ENCODE measurements at places on chromosomes 4 and X. TPM values are rescaled to one million over a fixed set of nuclear protein-coding genes. Genes with fewer than 3 reads are reported as not detected.

DNA sequence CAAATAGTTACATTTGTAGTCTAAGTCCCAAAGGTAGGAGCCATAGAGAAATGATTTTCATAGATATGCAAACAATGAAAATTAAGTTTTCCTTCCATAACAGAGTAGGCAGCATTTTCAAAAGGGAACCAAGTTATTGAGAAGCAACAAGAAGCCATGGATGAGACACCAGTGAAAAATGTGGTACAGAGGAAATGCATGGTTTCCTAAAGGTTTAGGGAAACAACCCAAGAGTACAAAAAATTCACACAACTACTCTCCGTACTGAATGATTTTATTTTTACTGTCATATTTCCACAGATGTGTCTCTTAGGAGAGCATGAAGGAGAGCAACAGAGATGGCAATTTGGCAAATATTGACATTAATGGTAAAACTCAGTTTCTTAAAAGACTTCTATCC is 1408.9 kb upstream of the PCDH7 start:
- no peaks in the 10 kb centered on the region for H3K27me3 ChIP-seq
- no peak overlapping the region for H3K4me3 ChIP-seq
- H3K4me1 ChIP-seq = no peaks in the 10 kb centered on the region
- H3K27ac ChIP-seq = no peak overlapping the region
- no peak for DNase-seq

DNA sequence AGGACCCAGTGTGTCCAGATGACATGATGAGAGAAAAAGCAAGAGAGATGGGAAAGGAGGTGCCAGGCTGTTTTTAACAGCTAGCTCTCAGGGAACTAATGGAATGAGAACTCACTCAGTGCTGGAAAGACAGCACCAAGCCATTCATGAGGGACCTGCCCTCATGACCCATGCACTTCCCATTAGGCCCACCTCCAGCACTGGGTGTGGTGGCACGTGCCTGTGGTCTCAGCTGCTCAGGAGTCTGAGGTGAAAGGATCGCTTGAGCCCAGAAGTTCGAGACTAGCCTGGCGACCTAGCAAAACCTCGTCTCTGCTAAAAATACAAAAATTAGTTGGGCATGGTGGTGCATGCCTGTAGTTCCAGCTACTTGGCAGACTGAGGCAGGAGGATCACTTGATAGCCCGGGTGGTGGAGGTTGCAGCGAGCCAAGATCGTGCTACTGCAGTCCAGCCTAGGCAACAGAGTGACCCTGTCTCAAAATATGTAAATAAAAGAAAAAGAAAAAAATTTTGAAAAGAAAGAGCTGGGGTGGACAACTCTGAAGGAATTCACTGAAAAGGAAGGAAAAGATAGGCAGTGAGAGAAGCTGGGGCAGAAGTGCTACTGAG is 50.9 kb downstream of the FAM193A start:
- DNase-seq = no peak
- H3K27me3 ChIP-seq = no peaks in the 10 kb centered on the region
- H3K4me1 ChIP-seq = peaks cover 7% of the 10 kb centered on the region
- no peak overlapping the region for H3K4me3 ChIP-seq

RNF113A gene
- total RNA-seq = 15.1 TPM

ZCCHC12 gene
- total RNA-seq = 37.9 TPM

DNA sequence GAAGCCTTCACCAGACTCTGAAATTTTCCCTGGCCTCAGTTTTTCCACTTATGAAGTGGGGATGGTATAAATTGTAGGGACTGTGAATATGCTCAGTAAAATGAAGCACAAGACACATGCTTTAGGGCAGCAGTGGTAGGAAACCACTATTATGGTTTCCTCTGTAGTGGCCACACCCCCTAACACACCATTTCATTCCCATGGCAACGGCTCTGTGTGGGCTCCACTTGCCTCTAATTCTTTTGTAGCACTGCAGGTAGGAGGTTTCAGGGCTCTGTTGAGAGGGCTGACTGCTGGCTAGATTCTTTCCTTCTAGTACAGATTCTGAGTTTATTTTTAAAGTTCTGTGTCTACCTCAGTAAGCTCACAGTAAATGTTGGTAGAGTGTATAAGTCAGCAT is 3.5 kb upstream of the VMA21 start:
- H3K4me1 ChIP-seq = no peaks in the 10 kb centered on the region
- H3K27me3 ChIP-seq = no peaks in the 10 kb centered on the region
- DNase-seq = no peak
- H3K36me3 ChIP-seq = no peaks in the 10 kb centered on the region

POU3F4 gene
- total RNA-seq = not detected

DNA sequence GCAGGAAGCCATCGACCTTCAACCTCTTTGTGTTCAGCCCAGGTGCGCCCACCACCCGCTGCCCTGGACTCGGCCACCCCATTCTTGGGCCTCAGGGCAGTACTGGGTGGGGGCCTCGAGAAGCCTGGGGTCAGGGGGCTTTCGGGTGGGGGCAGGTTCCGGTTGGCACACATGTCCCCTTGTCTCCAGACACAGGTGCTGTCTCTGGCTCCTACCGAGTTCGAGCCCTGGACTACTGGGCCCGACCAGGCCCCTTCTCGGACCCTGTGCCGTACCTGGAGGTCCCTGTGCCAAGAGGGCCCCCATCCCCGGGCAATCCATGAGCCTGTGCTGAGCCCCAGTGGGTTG is 7.4 kb upstream of the FGFRL1 start:
- H3K36me3 ChIP-seq = no peaks in the 10 kb centered on the region
- H3K4me1 ChIP-seq = no peaks in the 10 kb centered on the region
- DNase-seq = no peak
- H3K27me3 ChIP-seq = peaks cover 15% of the 10 kb centered on the region

DNA sequence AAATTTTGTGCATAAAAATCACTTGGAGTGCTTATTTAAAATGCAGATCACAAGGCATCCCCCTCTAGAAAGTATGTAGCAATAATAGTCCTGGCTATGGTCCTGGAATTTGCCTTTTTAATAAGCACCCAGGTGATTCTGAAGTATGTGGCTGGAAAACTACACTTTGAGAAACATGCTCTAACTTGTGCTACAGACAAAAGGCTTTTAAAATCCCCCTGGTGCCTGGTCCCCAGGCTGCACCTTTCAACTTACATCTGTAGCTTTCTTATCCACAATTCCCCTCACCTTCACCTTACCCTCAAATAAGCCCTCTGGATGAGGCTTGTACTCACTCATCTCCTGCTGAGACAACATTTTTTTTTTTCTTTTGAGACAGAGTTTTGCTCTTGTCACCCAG is 21.1 kb downstream of the ART3 start:
- H3K27ac ChIP-seq = no peak overlapping the region
- H3K4me1 ChIP-seq = no peaks in the 10 kb centered on the region
- no peaks in the 10 kb centered on the region for H3K27me3 ChIP-seq
- no peak overlapping the region for H3K4me3 ChIP-seq

NFKB1 gene
- total RNA-seq = 20.2 TPM

DCX gene
- 5.5 TPM for total RNA-seq

DNA sequence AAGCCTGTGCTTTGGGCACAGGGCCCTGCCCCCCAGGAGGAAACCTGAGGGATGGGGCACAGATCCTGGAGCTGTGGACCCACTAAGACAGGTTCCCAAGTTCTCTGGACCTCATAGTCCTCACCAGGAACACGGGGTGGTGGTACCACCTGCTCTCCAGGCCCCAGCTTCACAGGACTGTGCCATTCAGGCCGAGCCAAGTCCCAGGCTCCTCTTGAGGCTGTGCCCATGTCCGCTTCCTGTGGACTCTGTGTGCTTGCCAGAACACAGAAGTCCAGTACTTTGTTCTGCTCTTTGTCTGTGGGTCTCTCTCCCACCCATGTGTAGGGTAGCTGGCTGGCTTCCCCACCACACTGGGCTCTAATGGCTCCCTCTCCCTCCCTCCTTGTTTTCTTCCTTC is 104.5 kb upstream of the PSAPL1 start:
- no peak overlapping the region for H3K4me3 ChIP-seq
- no peaks in the 10 kb centered on the region for H3K36me3 ChIP-seq
- H3K27ac ChIP-seq = no peak overlapping the region
- no peak for DNase-seq
- no peaks in the 10 kb centered on the region for H3K27me3 ChIP-seq

- no peaks in the 10 kb centered on the region for H3K36me3 ChIP-seq
- H3K27ac ChIP-seq = no peak overlapping the region
- no peak overlapping the region for H3K4me3 ChIP-seq
- no peak for DNase-seq
- H3K27me3 ChIP-seq = no peaks in the 10 kb centered on the region
Observed at GRCh38 chr4:152539556-152540292, 3.8 kb upstream of the FBXW7 start.

GRCh38 chrX:97057349-97057909 is 173.7 kb downstream of the RPA4 start:
- H3K4me1 ChIP-seq = no peaks in the 10 kb centered on the region
- no peak overlapping the region for H3K4me3 ChIP-seq
- H3K36me3 ChIP-seq = no peaks in the 10 kb centered on the region
- H3K27me3 ChIP-seq = no peaks in the 10 kb centered on the region
- H3K27ac ChIP-seq = no peak overlapping the region
